ENCODE measurements at places on chromosomes 7 and 10.

DNA sequence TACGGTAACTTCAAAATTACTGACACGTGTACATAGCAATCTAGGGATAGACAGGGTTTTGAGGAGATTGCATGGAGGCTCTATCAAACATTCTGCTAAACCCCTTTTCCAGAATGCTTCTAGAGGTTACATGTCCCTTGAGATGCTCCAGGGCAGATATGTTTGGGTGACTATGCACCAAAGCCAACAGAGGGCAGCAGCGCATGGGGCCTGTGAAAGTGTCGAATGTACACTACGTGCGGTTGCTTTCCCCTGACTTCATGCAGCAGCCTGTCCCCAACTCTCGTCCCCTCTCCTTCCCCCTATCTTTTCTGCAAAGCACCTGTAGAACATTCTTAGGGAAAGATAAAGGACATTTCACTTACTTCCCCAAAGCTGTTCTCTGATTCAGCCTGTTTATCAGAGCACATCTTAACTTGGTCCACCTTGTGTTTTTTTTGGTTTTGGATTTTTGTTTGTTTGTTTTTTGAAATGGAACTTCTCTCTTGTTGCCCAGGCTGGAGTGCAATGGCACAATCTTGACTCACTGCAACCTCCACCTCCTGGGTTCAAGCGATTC is 90.2 kb downstream of the UBE3C start:
- peak; percentile 7 for DNase-seq

GRCh38 chr10:58341422-58341821 is 6.6 kb downstream of the UBE2D1 start:
- no peak for DNase-seq

- DNase-seq = no peak
Observed at GRCh38 chr10:86755454-86755739, 1.0 kb upstream of the BMPR1A start.

DNA sequence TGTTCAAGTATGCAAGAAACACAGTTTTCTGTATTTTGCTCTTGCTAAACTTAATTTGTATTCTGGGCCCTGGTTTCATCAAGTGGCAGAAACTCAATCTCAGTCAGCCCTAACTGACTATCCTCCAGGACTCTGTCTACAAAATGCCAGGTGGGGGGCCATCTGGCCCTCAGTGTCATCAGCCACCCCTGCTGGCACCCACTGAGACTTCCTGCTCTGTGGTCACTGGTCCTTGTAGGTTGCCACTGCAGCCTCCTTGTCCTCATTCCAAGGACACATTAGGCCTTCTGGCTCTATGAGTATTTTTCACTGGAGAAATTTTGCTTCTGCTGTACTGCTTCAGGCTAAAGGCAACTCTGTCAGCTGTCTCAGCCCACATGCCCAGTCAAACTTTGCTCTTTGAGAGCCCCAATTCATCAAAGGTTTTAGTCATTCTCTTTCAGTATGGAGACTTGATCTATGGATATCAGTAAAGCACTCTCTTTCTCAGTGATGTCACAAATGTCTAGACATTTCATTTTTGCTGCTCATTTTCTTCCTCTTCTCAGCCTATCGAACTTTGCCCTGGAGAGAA is 163.6 kb downstream of the KCND2 start:
- DNase-seq = no peak

DNA sequence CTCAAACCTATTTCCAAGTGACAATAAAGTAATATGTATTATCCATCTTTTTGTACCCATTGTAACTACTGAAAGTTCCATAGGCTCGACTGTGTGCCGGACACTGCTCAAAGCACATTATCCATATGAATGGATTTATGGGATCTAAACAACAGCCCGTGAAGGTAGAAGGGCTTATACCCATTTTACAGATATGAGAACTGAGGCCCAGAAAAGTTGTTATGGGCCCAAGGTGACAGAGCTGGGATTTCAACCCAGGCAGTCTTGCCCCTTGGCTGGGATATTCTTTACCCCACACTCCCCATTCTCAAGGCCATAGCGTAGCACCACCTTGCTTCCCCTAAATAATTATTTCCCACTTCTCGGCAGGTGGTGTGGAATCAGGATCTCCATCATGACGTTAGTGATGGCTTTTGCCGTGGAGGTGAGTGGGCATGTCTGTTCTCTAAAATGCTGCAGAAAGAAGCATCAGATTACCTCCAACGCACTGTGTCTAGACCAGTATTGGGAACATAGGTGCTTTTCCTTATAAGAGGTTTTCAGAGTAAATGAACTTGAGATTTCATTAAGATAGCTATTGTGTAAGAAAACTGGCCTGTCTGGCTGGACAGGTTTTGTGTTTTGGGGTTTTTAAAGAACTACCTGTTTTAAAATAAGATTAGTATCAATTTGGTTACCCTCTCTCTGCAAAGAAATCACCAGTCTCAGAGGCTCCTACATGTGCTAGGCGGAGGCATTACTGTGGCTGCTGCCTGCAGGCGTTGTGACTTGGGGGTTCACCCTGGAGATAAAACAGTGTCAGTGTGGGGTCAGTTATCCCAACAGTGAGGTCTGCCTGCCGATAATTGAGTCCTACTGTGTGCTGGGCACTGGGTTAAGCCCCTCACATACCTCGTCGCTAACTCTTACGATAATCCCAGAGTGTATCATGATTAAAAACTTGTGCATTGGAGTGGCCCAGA is 85.1 kb upstream of the SDK1 start:
- DNase-seq = no peak

DNA sequence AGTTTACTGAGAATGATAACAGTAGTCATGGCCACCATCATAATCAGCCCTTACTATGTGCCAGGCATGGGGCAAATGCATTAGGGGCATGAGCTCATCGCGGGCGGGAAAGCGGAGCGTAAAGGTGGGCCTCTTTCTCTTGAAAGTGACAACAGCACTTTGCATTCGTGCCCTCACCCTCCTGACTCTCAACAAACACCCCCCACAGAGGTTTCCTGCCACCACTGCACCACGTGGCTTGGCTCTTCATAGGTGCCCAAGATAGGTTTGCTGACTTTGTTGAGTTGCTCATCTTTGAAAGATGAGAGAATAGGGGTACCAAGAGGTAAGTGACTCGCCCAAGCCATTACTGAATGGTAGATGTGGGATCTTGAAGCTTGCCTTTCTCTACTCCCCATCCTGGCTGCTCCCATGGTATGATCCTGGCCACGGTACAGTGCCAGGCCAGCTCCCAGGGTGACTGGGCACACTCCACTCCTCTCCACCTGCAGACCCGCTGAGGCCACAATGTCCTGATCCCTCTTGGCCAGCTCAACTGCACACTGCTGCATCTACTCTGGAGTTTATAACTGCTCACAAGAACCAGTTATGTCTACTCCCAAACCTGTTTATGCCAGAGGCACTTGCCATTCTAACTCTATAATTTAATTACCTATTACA is 26.0 kb downstream of the SLIT1 start:
- no peak for DNase-seq

GRCh38 chr7:118183428-118183785 is 557 bp upstream of the LSM8 start:
- no peak for DNase-seq

DNA sequence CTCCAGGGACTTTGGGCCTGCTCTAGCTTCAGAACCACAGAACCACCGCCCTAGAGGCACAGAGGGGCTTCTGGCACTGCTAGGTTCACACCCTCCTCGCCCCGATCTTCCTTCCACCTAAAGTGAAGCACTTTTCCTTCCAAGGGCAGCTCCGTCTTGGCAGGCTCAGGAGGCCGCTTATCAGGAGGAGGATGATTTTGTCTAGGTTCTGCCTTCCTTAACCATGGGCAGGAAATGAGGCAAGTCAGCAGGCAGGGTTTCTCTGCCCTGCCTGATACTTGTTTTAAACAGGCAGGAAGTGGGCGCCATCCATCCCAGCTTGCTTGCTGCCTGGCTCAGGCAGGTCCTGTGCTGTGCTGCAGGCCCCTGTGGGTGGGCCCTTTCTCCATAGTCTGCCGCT is 8.3 kb upstream of the ATP6V0E2 start:
- DNase-seq = no peak

GRCh38 chr7:8134089-8134733 is 127.8 kb downstream of the ICA1 start:
- DNase-seq = no peak

DNA sequence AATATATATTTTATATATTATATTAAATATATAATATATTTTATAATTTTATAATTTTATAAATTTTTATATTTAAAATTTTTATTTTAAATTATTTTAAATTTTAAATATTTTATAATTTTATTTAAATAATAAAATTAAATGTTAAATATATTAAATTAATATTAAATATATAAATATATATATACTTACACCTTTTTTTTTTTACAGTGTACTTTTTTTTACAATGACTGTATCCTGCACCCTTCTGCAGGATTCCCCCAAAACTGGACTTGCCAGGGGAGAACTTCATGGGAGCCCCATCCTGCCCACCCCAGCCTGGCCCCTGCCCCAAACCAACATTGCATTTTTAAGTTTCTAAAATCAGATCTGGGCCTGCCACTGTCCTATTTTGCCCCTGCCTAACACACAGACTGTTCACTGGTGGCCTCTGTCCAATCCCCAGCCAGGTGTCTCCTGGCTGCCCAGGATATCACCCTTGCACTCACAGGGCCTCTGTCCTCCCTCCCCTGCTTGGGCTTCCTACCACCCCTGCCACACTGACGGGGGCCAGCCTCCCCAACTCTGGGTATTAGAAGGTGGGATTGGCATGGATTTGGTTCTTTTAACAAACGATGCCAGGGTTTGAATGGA is 138.0 kb downstream of the ADCY1 start:
- DNase-seq = no peak

- DNase-seq = no peak
Observed at GRCh38 chr10:61169294-61169693, 225.3 kb upstream of the RHOBTB1 start.

DNA sequence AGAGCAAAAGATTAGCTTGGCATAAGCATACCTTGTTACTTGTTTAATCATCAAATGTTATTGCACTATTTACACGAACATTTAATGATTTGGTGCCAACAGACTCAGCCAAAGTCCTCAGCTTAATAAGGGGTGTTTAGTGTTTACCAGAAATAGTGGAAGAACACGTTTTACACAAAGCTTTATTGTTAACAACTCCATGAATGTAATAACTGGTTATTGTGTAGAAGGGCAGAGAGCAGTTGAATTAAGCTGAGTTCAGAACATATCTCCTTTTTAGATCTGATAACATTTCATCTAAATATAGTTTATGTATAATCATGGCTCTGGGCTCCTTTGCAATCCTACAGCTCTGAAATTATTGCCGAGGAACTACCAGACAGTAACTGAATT is 99.1 kb downstream of the CABCOCO1 start:
- DNase-seq = no peak

GRCh38 chr10:112071596-112072133 is 111.9 kb downstream of the GPAM start:
- DNase-seq = no peak

DNA sequence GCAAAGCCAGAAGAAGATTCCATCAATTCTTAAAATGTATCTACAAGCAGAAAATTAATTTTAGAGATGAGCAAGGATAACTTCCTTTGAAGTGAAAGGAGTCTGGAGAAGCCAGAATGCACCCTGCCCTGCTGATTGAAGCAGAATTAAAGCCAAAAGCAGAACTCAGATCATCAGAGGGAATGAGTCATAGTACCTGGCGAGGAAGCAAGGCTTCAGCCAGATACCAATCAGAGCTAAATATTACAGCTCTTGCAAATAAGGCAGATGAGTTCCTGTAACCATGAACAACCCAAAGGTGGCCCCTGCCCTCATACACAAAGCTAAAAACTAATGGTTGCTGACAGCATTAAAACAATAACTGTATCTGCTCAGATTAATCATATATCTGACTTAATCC is 10.4 kb downstream of the HTR7 start:
- DNase-seq = peak; percentile 54

- no peak for DNase-seq
Observed at GRCh38 chr10:72563327-72563932, 62.4 kb downstream of the MICU1 start.

DNA sequence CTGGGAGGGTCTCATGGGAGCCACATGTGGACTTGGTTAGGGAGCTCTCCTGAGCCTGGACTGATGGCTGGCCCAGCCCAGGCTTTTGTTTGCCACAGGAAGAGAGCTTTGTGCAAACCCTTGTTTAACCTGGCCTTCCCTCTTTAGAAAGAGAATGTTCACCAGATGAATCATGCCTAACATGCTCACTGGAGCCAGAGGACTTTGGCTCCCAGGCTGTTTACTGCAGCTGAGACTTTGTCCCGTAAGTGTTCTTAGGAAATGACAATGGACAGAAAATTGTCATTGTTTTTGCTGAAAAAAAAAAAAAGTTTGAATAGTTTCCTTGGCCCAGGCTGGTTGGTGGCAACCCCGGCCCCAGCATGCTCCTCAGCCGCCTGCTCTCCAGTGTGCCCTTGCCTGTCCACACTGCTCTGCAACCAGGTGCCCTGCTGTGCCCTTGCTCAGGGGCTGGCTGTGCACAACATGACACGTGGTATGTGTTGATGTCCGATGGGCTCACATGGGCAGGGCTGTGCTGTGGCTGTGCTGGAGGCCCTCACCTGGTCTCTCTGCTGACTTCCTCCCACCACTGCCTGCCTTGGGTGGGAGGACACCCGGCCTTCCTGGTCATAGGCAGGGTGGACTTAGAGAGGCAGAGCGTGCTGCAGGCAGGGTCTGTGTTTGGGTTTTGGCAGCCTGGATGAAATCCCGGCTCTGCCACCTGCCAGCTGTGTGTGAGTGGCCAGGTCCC is 215.3 kb upstream of the ZNF32 start:
- no peak for DNase-seq
